ENCODE measurements at places on chromosomes 4 and X.

- DNase-seq: no peak
Observed at GRCh38 chr4:16573206-16573605, 325.2 kb downstream of the LDB2 start.

DNA sequence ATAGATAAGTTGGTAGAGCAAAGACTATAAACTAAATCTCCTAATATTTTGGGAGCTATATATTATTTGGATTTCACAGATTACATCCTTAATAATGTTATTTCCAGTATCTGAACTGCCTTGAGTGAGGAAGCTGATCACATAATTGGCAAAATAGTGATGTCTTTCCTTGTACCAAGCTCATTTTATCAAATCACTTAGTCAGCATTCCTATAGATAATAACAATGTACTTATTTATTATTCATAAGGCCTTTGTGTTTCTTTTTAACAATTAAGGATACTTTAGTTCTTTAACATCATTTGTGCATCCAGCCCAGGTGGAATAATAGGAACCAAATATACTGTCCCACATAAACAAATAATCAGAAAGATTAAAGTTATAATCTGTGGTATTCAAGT lies 1093.6 kb downstream of the PCDH18 start:
- no peak for DNase-seq

DNA sequence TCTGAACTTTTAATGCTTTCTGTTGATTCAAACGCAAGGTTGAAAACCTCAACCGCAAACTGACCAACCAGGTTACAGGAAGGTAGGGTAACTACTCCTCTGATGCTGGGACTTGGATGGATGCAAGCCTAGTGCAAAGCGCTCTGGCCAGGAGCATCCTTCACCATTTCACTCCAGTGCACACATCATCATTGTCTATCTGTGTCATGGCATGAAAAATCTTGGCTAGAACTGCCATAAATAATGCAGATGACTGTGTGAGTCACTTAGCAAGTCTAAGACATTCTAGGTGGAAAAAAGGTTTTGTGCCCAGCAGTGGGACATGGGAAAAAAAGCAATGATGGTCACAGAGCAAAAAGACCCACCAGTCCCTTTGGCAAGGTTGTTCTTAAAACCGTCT lies 10.9 kb downstream of the ADGRA3 start:
- DNase-seq: no peak

- DNase-seq: no peak
Observed at GRCh38 chr4:110618581-110619462, 4.1 kb downstream of the PITX2 start.

- no peak for DNase-seq
Observed at GRCh38 chrX:147884958-147885357, 26.8 kb upstream of the FMR1 start.

DNA sequence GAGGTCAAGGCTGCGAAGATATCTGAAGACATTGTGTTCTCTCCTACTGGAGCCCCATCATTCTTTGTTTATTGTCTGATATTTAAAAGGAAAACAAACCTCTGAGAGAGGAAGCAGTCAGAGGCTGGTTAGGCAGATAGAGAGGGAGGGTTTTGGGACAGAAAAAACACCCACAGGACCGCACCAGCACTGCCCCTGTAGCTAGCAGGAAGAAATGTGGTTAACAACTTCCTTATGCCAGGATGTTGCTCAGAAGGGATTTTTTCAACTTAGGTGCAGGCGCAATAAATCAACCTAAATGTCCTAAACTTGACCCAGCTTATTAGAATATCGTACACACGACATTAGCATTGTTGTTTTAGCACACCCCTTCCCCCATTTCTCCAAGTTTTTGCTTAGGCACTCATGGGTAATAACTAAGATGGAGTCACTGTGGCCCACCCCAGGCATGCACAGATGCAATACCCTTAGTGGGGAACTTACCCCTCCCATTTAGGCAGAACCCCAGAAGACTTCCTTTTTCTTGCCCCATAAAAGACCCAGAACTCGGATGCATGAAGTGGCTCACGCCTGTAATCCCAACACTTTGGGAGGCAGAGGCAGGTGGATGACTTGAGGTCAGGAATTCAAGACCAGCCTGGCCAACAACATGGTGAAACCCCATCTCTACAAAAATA lies 2.8 kb upstream of the ZNF718 start:
- DNase-seq: no peak

DNA sequence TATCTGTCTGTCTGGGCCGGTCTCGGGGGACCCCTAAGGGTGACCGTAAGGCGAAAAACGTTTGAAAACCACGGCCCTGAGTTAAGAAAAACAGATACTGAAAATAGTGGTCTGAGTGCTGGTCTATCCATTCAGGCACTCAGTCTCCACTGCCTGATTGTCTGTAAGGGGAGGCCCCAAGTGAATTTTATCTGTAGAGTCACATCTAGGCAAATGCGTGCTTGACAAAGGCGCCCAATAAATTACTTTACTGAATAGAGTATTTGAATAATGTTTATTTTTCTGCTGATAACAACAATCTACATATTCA lies 465 bp downstream of the HNRNPH2 start:
- no peak for DNase-seq

- DNase-seq: no peak
Observed at GRCh38 chrX:153560000-153560399, 38.9 kb downstream of the CCNQ start.

DNA sequence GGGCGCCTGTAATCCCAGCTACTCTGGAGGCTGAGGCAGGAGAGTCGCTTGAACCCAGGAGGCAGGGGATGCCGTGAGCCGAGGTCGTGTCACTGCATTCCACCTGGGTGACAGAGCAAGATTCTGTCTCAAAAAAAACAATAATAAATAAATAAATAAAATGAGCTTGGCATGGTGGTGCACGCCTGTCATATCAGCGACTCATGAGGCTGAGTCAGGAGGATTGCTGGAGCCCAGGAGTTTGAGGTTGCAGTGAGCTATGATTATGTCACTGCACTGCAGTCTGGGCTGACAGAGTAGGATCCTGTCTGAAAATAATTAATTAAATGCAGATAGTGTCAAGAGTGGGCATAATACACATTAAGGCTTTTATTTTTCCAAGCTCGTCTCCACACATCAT lies 77.5 kb downstream of the DHRSX start:
- no peak for DNase-seq

All from stimulated activated CD8-positive, alpha-beta memory T cell treated with anti-CD3 and anti-CD28 coated beads, Interleukin-4, amount 100 ng/mL, for 4 hours (primary cell).